ENCODE measurements at places on chromosomes 3 and 15. TPM values are rescaled to one million over a fixed set of nuclear protein-coding genes. Genes with fewer than 3 reads are reported as not detected.

The MLH1 gene
- 44.6 TPM for polyA plus RNA-seq

The ONECUT1 gene
- not detected for polyA plus RNA-seq

DNA sequence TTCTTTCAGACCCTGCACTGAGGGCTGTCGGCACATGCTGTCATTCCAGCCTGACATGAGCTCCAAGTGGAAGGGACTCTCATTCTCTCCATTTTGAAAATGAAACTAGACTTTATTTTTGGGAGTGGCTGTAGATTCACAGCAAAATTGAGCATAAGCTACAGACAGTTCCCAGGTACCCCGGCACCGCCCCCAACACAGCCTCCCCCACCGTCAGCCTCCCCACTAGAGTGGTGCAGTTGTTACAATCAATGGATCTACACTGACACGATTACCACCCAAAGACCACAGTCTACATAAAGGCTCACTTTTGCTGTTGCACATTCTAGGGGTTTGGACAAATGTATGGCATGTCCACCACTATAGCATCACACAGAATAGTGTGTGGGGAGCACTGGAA lies 29.5 kb upstream of the FGD5 start:
- no peak for DNase-seq

GRCh38 chr3:60754617-60755016 lies 496.6 kb downstream of the FHIT start:
- peak; percentile 40 for DNase-seq

DNA sequence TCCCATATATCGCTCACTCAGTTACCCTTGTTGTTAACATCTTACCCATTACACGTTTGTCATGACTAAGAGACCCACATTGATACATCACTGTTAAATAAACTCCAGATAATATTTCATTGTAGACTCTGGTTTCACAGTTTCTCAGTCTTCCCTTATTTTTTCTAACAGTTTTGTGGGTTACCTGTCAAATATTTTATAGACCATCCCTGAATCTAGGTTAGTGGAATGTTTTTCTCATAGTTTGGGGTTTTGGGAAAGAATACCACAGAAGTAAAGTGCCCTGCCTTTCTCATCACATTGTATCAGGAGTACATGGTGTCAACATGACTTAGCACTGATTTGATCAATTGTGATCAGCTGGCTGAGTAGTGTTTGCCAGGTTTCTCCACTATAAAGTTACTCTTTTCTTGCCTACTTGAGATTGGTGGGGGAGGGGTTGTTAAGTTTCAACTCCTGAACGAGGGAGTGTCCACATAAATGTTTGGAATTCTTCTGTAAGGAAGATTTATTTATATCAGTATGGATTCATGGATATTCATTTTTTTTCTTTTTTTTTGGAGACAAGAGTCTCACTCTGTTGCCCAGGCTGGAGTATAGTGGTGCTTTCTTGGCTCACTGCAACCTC lies 25.9 kb downstream of the RNF111 start:
- no peak for DNase-seq

DNA sequence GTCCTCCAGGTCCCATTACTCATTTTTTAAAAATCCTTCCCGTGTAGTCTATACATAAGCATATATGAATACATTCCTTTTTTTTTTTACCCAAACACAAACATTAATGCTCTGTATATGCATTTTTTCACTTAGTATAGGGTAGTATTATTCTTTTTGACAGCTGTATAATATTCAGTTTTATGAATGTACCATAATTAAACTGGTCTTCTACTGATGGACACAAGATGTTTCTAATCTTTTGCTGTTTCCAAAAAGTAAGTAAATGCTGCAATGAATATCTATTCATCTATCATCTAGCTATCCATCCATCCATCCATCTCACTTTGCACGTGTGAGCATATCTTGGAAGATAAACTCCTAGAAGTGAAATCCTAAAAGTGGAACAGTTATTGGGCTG lies 110.8 kb downstream of the IGF2BP2 start:
- no peak for DNase-seq

Data from BJ (cell line).